ENCODE measurements at places on chromosomes 2 and 18.
A peak's percentile ranks its signal among the peaks of the same experiment; 100 is the strongest.

GRCh38 chr2:14633061-14633460 lies 544 bp downstream of the LRATD1 start:
- peaks cover 74% of the 10 kb centered on the region for H3K27me3 ChIP-seq
- H3K36me3 ChIP-seq, result no peaks in the 10 kb centered on the region
- H3K27ac ChIP-seq, result no peak overlapping the region
- no peak for DNase-seq

DNA sequence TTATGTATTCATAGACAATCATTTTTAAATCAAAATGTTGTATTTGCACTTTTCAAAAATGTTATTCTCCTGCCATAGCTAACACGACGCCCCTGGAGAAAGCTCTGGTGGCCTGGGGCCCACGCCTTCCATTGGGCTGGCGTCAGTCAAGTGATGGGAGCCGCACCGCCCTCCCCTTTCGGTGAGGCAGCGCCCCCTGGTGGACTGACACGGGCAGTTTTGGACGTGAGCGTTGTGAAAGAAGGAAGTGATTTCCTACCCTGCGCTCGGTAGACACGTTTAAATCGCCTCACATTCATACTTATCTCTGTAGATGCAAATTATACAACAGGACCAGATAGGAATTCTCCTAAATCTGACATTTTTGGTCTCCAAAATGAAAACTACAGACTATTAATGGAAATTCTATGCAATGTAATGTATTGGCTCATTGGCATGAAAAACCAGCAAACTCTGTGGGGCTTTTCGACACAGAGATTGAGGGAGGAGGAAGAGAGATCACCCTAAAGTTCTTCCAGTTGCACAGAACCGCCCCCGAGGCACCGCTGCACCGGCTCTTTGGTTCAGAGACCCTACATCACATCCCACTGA lies 326.2 kb upstream of the SOX11 start:
- H3K27ac ChIP-seq, result no peak overlapping the region
- DNase-seq, result no peak
- H3K4me3 ChIP-seq, result no peak overlapping the region
- no peaks in the 10 kb centered on the region for H3K4me1 ChIP-seq
- no peaks in the 10 kb centered on the region for H3K36me3 ChIP-seq

DNA sequence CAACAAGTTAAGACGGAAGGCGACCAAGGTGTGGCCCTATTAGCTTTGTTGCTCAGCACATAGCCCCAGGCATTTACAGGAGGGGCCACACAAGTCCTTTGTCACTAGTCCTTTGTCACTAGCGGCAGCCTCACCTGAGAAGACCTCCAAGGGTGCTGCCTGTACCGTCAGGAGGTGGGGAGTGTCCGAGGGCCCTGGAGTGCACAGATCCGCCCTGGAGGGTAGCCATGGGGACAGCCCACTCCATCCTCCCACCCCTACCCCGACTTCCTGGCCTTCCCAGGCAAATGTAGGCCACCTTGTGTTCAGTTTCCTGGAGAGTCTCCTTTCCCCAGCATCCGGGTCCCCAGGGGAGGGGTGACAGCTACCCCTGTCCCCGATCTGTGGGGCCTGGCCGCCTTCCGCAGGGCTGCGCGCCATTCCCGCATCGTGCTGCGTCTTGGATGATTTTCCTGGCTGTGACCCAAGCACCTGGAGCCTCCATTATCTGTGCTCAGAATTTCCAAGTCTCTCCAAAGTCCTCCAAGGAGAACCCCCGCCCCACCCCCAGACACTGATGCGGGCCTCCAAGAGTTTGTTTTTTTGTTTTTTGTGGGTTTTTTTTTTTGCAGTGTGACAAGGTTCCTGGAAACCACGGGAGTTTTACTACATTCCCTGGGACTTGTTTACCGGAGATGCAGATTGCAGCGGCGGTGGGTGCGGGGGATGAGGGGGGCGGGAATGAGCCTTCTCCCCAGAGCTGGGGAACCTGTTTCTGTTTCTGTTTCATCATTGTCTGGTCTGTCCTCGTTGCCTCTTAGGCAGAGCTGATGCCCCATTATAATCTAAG lies 28.6 kb downstream of the TEX44 start:
- no peak overlapping the region for H3K4me3 ChIP-seq
- no peak overlapping the region for H3K27ac ChIP-seq
- no peaks in the 10 kb centered on the region for H3K36me3 ChIP-seq
- H3K4me1 ChIP-seq, result no peaks in the 10 kb centered on the region

GRCh38 chr2:68577183-68577582 lies 66.2 kb upstream of the PROKR1 start:
- DNase-seq, result no peak
- H3K4me1 ChIP-seq, result no peaks in the 10 kb centered on the region
- no peaks in the 10 kb centered on the region for H3K36me3 ChIP-seq
- H3K27me3 ChIP-seq, result no peaks in the 10 kb centered on the region
- no peak overlapping the region for H3K4me3 ChIP-seq
- no peak overlapping the region for H3K27ac ChIP-seq

GRCh38 chr2:65700720-65701119 lies 268.3 kb upstream of the SPRED2 start:
- no peaks in the 10 kb centered on the region for H3K27me3 ChIP-seq
- H3K4me3 ChIP-seq, result no peak overlapping the region
- H3K4me1 ChIP-seq, result no peaks in the 10 kb centered on the region

DNA sequence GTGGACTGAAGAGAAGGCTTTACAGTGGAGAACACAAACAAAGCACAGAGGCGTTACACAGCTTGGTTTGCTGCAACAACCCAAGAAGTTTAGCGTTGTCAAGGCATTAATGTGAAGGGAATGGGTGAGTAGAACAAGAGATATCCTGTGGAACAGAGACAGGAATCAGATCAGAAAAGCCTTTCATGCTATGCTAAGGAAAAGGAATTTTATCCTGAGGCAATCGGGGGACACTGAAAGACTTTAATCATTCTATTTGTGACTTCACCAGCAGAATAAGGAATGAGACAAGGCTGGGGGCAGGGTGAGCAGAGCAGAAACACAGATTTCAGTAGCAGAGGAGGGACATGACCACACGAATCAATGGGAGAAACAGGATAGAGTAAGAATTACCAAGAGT lies 600.7 kb downstream of the IRS1 start:
- H3K27ac ChIP-seq, result no peak overlapping the region
- no peak overlapping the region for H3K4me3 ChIP-seq

DNA sequence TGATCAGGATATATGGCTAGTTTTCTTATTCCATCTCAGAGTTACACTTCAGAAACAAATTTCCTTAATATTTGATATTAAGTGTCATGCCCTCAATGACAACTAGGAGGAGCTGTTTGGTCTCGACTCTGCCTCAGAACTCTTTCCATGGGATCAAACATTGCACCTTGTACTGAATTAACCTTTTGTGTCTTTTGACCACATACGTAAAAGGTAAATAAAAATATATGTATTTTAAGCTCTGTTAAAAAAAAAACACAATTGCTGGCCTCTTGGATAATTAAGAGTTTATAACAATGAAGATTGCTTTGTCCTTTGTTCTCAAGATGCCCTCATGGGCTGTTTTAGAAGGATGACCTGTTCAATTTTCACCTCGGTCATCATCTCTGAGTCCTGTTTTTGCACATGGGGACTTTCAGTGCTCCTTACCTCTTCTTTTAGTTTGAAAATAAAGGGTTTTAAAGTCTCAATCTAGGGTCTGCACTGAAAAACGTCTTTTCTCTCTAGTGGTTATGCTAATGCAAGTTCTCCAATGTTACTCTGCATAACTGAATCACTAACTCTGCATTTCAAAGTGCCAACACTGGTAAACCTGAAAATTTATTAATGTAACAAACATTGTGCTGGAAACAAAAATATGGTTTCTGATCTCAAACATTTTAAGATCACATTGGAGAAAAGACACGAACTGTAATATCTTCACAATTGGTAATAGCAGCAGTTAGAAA lies 18.8 kb upstream of the FN1 start:
- peak; percentile 43 for DNase-seq
- H3K27ac ChIP-seq, result no peak overlapping the region
- H3K27me3 ChIP-seq, result peaks cover 8% of the 10 kb centered on the region
- no peak overlapping the region for H3K4me3 ChIP-seq
- no peaks in the 10 kb centered on the region for H3K36me3 ChIP-seq
- H3K4me1 ChIP-seq, result no peaks in the 10 kb centered on the region

- no peaks in the 10 kb centered on the region for H3K27me3 ChIP-seq
- peaks cover 10% of the 10 kb centered on the region for H3K36me3 ChIP-seq
- peak overlapping the region; percentile 75 for H3K27ac ChIP-seq
- H3K4me3 ChIP-seq, result no peak overlapping the region
- no peak for DNase-seq
Observed at GRCh38 chr2:197208841-197209240, 101.7 kb downstream of the ANKRD44 start.

Measured in CD14-positive monocyte (primary cell).